ENCODE measurements at places on chromosomes 3 and 15.

DNA sequence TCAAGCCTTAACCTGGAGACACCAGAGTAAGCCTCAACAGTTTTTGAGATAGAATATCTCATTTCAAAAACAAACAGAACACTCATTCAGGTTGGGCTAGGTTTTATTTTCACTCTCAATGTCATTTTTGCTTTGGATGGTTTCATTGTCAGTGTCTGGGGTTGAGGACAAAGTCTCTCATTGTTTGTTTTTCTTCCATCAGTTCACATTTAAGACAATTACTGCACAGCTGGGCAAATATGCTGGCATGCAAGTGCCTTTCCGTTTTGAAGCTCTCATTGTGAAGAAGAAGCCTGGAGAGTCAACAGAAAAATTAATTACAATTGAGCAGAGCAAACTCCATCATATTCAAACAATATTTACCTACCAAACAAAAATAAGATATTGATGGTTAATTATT is 1050.0 kb downstream of the TBL1XR1 start:
- DNase-seq: no peak

DNA sequence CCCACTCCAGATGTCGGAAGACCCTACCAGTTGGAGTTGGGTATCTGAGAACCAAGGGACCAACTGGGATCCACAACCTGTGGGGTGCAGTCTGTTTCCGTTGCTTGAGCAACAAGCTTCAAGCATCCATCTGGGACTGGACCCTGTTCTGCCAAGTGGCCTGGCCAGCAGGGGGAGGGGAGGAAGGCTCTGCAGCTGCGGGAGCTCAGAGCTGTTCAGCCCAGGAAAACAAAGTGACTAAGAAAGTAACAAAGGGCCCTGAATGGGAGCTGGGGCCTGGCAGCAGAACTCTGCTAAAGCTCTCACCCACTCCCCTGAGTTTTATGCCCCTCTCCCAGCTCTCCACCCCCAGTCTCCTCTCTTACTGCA is 2.7 kb downstream of the TYRO3 start:
- no peak for DNase-seq

DNA sequence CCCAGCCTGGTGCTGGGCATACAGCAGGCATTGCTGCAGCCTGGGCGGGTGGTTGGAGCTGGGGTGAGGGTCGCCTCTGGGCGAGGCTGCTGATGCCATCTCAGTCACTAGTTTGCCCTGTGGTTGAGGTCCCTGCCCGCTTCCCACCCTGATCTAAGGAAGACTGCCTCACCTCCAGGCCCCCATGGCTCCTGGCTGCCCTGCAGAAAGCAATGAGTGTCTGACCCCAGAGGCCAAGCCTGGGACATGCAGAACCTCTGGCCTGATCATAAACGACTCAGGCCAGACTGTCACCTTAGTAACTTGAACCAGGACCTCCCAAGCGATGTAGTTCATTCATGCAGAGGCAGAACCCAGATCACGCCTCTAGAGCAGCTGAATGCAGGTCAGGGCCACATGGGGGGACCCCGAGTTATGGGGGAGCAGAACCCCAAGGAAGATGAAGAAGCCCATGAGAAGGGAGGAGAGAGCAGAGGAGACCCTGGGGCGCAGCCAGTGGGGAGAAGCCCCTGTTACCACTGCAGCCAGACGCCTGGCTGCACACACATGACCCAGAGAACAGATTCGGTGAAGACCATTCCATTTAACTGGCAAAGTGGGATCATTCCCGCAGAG is 213.9 kb downstream of the TBC1D2B start:
- no peak for DNase-seq

- DNase-seq: no peak
These were observed 15.6 kb upstream of the RAP2B start for GRCh38 chr3:153146191-153147053.

- DNase-seq: no peak
These were observed 141.2 kb upstream of the SLCO3A1 start for GRCh38 chr15:91712286-91712685.

GRCh38 chr3:194387276-194387675 is 11.8 kb downstream of the GP5 start:
- DNase-seq: no peak

DNA sequence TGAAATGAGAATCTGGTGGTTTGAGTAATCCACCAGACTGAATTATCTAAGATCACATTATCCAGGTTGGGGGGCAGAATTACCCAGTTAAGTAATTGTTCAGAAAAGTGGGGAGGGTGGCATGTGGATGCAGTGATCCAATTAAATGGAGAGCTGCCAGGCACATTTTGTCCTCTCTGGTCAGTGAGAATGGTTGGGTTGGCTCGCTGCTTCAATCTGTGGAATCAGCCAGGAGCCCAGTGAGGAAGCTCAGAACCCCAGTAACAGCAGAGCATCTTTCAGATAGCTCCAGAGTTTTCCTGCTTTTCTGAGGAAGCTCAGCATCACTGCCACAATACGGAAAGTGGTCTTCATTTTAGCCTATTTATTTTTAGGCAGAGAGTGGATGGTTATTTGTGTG is 6.4 kb upstream of the EXOG start:
- DNase-seq: no peak

DNA sequence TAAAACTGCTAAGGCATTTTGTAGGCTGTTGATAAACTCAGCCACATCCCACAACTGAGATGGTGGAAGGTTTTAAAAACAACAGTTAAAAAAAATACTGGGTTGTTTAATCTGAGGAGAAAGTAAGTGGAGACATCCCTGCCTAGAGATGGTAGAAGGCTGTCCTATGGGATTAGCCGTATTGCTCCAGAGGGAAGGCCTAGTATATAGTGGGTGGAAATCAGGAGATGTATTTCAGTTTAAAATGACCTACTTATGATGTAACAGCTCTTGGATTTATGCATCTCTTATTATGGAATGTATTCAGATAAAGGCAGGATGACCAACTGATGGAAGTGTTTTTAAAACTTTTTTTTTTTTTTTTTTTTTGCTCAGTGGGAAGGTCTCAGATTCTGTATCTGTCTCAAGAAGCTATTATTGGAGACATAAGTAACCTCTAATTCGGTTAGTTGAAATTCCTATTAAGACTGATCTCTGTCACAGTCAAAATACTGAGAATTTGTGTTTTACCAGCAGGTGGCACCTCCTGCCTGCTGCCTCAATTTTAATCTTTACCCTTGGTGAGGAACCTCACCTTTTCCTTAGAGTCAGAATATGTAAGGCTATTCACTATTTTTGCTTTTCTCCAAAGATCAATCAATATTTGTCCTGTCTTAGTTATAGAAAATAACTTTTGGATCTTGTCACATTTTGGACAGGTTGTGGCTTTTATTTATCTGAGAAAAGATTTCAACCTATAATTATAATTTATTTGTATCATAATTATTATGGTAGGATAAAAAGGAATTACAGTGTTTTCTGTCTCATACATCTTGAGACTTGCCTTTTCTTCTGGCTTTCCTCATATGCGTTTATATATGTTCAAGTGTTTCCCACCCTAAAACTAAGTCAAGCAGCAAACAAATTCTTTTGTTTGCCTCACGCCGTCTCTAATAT is 63.0 kb downstream of the VPS8 start:
- DNase-seq: no peak

DNA sequence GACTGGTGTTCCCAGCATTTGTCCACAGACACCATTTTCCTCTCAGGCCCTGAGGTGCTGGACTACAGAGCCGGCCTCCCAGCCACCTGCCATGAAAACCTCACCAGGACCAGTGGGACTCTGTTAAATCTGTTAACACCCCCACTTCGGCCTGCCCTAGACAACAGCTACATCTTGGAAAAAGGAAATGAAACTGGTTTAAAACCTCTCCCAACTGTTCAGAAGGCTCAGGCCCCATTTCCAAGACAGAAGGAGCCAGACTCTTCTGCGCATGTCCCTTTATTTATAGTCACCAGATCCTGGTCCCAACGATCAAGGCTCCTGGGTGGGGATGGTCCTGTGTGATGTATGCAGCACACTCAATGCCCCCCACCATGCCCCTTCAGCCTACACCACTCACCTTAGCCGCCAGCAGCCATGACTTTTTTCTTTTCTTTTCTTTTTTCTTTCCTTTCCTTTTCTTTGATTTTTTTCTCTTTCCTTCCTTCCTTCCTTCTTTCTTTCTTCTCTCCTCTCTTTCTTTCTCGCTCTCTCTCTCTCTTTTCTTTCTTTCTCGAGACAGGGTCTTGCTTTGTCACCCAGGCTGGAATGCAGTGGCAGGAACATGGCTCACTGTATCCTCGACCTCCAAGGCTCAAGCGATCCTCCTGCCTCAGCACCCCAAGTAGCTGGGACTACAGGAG is 25.5 kb upstream of the FLNB start:
- DNase-seq: no peak

DNA sequence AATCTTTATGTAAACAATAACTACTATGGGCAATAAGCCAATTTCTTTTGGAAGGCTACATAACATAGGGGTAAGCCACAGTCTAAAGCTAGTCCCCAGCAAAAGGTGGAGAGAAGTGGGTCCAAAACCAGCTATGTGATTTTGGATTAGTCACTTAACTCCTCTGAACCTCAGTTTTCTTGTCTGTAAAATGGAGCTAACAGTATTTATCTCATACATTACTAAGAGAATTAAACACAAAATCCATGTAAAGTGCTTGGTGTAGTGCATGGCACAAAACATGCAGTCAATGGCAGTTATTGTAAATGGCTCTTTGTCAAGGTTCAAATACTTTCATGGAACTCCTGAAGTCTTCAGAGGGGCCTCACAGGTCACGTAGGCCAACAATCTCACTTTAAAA is 13.3 kb downstream of the RFT1 start:
- no peak for DNase-seq

DNA sequence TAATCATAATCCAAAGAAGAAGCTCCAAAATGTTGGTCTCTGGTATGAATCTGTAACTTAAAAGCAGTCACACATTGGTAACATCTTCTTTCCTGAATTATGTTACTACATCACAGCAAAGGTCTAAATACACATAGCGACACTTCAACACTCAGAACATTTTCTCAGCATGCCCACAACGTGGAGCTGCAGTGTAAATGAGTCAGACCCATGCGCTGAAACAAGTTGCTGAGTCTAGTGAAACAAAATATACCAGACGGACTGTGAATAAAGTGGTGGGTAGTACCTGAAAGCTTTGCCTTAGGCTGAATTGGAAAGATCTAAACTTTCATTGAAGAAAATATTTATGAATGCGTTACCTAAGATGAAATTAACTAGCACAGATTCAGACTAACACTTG is 33.2 kb upstream of the GOLGA8B start:
- no peak for DNase-seq

DNA sequence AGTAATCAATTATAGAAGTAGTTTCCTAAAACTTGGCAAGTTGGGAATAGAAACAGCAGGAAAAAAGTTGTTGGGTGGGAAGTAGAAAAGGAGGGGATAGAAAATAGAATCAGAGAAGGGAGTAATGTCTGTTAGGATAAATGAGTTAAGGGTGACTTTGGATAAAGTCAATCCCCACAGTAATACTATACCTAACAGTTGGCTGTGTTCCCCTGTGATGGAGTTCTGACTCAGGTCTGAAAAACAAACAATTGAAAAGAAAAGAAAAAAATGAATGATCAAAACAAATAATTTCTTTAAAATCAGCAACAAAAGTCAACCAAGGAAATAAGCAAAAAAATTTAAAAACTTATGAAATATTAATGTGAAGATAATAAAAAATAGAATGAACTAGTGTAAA is 50.3 kb downstream of the EMC4 start:
- DNase-seq: no peak

DNA sequence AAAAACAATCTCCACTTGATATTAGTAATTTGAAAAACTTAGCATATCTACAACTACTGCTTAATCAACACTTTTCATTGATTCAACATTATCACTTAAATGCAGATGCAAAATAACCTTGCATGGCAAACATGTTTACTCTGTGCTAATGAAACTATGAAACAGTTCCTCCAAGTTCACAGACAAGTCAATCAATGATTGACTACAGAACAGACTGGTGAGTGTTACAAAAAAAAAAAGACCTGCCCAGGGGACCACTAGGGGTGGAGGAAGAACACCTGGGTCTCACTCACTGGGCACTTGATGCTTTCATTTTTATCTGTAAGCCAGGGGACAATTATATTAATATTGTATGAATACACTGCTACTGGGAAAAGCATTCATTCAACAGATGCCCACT is 4.3 kb upstream of the NR2C2 start:
- DNase-seq: no peak

DNA sequence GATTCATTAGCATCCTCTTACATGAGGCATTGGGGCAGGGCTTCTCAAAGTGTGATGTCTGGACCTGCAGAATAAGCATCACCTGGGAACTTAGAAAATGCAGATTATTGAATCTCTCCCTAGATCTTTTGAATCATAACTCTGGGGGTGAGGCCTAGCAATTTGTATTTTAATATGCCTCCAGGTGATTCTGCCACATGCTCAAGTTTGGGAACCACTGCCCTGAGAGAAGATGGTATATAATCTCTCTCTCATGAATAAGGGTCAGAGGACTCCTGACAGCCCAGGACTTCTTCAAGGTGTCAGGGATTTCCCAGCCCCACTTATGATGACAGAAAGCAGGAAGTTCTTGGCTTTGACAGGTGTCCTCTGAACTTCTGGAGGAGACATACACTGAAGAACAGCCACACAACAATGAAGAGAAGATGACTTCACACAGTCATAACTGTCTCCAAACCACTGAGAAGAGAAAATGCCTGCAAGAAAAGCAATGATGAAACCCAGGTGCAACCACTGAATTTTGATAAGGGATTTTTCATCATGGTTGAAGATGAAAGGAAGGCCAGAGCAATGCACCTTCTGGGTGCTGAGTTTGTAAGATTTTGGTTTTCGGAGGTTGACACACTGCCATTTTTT is 211.9 kb upstream of the MRPL3 start:
- no peak for DNase-seq

- no peak for DNase-seq
These were observed 59.2 kb downstream of the SRGAP3 start for GRCh38 chr3:9190276-9190675.

DNA sequence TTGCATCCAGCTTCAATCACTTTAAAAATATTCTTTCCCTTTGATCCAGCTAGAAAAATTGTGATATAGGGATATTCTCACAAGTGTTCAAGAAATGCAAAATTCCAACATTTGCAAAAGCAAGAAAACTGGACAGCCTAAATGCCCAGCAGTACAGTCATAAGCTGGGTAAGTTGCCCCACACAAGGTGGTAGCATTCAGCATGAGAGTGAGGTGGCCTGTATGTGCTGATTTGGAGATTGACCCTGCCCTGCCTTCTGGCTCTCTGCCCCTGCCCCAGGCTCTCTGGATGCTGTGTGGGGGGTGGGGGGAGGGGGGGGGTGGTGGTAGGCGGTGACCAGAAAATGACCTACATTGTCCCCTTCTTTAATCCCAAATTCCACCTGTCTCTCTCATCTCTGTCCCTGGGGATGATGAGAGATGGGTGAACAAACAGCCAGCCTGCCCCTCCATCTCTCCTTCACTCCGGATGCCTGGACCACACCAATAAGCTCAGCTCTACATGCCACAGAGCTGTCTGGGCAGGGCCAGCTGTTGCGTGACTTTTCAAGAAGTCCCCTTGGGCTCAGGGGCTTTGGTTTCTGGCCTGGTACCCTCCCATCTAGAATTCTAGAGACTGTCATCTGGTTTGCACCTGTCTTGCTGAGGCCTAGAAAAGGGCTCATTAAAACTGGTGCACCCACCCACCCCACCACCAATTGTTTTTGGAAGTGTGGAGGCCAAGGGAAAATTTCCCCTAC is 42.2 kb downstream of the SLC28A1 start:
- DNase-seq: no peak
